Myometrial cell (primary cell): ENCODE measurements at places on chromosomes 6 and 20. TPM values are rescaled to one million over a fixed set of nuclear protein-coding genes. Genes with fewer than 3 reads are reported as not detected.

Gene CYP21A2
- total RNA-seq: 1.4 TPM in 1 of 2 replicates, not detected in the other

Gene NFATC2
- total RNA-seq: not detected in 2 replicates

Gene IL17A
- not detected in 2 replicates for total RNA-seq

Gene EYS
- total RNA-seq: under 0.01 and 0.29 TPM in 2 replicates

Gene TPX2
- total RNA-seq: 88.2 and 108 TPM in 2 replicates

Gene VWA7
- total RNA-seq: under 0.01 TPM in 1 of 2 replicates, not detected in the other

Gene BPIFB1
- not detected in 2 replicates for total RNA-seq

Gene GLP1R
- total RNA-seq: not detected in 2 replicates

Gene AIF1
- total RNA-seq: not detected in 2 replicates

Gene DYNLT2
- 0.35 and 1.7 TPM in 2 replicates for total RNA-seq

Gene RNF114
- 76.1 and 84.2 TPM in 2 replicates for total RNA-seq
